ENCODE measurements at places on chromosomes 12 and 14.

- DNase-seq = peak; percentile 38
Measured at GRCh38 chr14:74618078-74618952, 6.3 kb upstream of the LTBP2 start.

GRCh38 chr12:84974155-84974815 is 61.7 kb upstream of the SLC6A15 start:
- no peak for DNase-seq

DNA sequence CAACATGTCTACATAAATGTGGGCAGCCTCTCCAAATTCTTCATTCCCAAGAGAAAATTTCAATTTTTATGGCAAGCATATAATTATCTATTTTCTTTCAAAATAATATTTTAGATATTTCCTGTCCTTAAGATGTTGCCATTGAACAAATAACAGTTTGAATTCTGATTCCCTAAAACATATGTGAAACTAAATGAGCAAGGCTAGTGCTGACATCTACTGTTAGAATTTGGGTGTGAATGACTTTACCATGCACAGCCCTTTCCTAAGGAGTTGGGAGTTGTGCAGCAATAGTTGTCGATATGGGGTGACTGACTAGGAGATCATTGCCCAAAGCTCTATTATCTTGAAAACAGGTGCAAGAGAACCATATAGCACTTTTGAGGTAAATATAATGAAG is 108.2 kb upstream of the SLC38A4 start:
- DNase-seq = no peak

GRCh38 chr14:70902184-70902583 is 5.1 kb upstream of the PCNX1 start:
- DNase-seq = no peak

DNA sequence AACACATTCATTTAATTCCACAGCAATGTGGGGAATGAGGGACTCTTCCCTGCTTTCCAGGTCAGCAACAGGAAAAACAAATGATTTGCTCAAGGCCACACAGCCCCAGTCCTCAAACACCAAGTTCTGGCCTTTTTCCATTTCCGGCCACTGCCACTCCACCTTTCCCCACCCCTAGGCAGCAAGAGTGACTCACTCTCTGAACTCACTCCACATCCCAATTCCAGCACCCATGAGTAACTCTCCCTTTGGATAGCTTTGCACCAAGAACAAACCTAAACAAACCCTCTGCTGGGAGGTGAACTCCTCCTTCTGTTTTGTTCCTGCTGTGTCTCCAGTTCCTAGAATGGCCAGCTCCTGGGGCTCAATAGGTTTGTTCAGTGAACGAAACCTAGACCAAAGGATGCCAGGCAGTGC is 30.4 kb upstream of the PLEKHG6 start:
- DNase-seq = no peak

DNA sequence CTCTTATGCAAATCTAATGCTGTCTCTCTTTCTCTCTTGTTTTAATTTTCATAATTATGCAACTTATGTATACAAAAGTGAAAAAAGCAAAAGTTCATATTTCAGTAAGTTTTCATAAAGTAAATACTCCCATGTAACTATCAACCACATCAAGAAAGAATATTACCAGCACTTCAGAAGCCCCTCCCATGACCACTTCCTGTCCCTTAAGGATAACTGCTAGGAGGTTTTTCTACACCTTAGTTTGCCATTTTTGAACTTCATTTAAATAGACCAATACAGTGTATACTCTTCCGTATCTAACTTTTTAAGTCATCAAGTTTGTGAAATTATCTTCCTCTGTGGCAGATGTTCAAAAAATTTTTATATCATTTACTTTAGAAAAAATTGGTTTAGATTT is 547 bp upstream of the OR4K15 start:
- DNase-seq = no peak

DNA sequence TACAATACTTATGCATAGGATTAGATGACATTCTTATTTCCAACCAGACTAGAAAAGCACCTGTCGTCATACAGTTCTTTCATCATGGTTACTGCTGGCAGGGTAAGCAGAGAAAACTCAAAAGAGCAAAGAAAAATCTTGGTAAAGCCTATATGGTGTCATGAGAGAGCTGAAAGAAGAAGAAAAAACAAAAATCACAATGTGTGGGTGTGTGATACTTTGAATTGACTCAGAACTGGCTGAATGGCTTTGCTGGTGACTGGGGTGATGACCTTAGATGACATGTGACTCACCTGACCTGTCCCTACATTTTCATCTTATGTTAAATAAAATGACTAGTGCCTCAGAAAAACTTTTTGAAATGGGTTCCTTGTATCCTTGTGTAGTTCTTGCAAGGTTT is 278.1 kb upstream of the LMO3 start:
- DNase-seq = no peak

- no peak for DNase-seq
Measured at GRCh38 chr14:63501429-63501828, 41.7 kb downstream of the PPP2R5E start.

DNA sequence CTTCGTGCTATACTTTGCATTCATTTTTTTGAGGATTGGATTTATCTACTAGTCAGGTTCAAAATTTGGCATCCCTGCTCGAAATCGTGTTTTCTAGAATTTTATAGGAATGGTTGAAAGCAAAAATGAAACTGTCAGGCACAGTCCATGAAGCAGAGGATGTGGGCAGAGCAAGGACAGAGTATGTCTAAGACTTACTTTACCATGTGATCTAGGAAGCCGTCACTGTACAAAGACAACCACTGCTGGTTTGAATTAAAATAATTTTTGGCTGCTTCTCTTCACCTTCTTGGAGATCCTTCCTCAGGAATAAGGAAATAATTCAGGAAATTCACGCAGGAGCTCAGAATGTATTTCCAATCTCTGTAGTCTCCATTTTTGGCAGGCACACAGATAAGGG is 31.6 kb upstream of the SGPP1 start:
- DNase-seq = no peak

DNA sequence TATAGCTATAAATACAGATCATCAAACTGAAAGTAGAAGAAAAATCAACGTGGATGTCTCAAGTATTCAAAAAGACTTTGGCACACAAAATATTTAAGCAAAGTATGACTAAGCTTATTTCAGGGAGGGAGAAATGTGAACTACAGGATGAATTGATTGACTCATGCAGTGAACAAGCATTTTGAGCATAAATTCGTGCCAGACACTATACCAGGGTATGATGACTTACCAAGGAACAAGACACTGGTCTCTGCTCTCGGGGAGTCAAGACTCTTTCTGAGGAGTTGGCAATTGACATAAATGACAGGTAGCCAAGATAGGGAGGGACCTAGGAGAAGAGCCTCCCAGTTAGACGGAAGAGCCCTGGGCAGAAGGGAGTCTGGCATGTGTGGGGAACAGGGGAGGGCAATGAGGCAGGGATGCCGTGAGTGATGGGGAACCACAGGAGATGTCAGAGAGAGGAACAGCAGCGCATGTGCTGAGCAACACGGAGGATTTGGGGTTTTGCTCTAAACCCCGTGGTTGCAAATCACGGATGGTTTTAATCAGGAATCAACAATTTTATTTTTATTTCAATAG is 115.2 kb downstream of the TMEM132D start:
- no peak for DNase-seq

DNA sequence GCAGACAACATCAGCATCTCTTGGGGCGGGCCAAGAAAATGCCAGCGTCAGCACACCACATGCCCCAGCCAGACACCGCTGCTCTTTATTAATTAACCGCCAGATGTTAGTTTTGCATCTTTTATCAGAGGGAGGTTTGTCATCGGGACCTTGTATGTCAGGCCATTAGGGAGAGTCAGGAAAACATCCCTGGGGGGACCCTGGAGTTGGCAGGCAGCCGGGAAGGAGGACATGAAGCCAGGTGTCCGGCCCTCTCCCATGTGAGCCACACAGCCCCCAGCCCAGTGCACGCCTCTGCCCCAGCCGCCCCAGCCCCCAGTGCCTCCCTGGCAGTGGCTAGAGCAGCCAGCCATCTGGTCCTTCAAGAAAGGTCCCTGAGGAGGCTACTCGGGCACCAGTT is 56.9 kb upstream of the FAM222A start:
- DNase-seq = no peak

- DNase-seq = no peak
Measured at GRCh38 chr12:93226361-93226760, 151.4 kb upstream of the NUDT4 start.

DNA sequence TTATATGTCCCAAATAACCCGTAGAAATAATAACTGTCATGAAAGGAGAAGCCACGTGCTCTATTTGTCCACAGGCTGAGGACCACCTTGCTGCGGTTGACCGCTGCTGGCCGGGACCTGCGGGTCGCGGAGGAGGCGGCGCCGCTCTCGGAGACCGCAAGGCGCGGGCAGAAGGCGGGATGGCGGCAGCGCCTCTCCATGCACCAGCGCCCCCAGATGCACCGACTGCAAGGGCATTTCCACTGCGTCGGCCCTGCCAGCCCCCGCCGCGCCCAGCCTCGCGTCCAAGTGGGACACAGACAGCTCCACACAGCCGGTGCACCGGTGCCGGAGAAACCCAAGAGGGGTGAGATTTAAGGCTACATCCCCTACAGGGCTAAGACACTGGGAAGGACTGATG is 21.0 kb downstream of the RPGRIP1 start:
- DNase-seq = no peak

GRCh38 chr14:36646664-36647416 is 14.8 kb upstream of the PAX9 start:
- DNase-seq = no peak

- DNase-seq = no peak
Measured at GRCh38 chr12:108807996-108808769, 49.2 kb downstream of the SSH1 start.

GRCh38 chr14:76050797-76051392 is 65.3 kb downstream of the IFT43 start:
- DNase-seq = peak; percentile 64

DNA sequence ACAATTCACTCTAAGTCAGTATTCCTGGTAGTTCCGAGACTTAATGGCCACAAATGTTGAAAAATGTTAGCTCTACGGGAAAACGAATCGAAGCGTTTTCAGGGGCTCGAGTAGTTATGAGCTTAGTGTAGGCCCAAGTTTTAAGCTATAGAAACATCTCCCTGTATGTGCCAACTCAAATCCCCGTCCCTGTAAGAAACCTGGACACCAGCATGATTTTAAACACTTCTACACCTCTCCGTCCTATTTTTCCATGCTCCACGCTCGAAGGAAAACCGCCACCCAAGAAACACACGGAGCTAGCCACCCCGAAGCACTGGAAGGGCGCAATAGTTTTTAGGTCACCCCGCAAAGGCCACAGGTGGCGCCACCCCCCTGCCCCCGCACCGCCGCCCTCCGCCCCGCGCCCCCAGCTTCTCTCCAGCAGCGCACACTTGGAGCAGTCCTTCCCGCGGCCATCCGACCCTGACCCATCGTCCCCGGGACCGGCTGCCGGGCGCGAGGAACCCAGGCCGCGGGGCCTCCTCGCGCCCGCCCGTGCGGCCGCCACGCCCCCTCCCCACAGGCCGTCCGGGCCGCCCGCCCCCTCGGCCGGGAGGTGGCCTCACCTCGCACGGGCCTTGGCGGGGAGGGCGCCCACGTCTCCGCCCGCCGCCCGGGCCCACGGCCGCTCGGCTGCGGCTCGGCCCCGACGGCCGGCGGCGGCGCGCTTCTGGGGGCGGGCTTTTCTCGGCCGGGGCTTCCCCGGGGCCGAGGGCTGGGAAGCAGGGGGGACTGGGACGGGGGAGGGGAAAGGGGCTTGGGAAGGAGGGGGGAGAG is 522 bp downstream of the R3HDM2 start:
- no peak for DNase-seq

GRCh38 chr14:94921456-94921855 is 151.5 kb upstream of the GSC start:
- no peak for DNase-seq

- DNase-seq = no peak
Measured at GRCh38 chr12:124408822-124409517, 114.1 kb downstream of the RFLNA start.

DNA sequence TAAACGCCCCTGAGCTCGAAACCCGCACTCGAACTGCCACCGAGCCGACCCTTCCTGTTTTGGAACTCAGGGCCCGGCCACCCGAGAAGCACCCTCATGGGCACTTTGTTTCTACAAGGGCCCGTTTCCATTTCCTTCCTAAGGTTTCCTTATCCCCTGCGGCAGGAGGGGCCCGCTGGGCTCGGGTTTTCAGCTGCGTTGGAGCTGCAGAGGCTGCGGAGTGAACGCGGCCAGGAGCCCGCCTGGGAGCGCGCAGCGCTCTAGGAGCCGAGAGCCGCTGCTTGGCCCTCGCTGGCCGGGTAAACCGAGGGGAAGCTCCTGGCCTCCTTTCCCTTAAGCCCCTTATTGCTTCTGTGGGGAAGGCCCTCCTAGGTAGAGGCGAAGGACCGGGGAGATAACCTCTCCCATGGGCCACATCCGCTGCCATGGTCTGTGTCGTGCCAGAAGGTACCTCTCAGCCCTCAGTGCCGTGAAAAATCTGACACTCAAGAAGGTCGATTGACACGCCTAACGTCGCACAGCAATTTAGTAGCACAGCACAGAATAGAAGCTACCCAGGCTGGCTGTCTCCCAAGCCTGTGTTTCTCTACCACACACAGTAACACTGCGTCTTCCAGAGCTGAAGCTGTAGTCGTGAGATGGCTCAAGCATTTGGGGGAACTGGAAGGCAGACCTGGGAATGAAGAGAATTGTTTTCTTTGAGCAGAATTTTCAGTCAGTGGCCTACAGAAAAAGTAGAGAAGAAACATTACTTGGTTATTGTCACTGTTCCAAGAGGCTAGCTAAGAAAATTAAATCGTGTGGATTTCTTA is 12.9 kb upstream of the CALM1 start:
- DNase-seq = peak; percentile 23

DNA sequence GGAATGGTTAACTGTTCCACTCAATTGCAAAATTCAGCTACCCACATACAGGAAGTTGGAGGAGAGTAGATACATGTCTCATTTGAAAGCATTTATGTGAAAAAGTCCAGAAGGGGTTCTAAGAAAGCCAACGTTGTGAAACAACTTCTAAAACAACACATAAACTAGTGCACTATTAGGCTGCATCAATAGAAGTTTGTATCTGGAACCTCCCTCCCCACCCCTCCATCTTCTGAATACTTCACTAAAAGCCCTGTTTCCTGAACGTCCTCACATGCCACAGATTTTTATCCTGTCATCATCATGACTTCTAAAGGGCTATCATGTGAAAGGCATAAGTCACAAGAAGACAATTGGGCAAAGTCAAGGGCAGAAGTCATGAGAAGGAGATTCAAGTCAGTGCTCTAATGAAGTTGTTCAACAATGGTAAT is 5.5 kb downstream of the KRT79 start:
- no peak for DNase-seq

GRCh38 chr12:77485961-77486854 is 344.5 kb upstream of the NAV3 start:
- no peak for DNase-seq

GRCh38 chr12:131434208-131435125 is 276.4 kb upstream of the SFSWAP start:
- no peak for DNase-seq

GRCh38 chr14:36222952-36223468 is 46.5 kb upstream of the PTCSC3 start:
- DNase-seq = no peak

DNA sequence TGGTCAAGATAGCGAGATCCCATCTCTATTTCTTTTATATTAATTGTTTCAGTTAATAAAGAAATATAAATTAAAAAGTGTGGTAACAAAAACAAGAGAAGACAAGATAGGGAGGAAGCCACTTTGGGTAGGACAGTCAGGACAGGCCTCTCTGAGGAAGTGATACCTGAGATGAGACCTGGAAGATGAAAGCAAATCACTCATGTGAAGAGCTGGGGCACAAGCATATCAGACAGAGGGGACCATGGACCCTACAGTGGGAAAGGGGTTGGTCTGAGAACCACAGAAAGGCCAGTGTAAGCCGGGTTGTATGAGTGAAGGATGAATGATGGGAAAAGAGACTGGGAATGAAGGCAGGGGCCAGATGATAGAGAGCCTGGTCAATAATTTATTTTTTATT is 1.8 kb upstream of the MED6 start:
- DNase-seq = no peak

Measured in stimulated activated CD4-positive, alpha-beta T cell treated with anti-CD3 and anti-CD28 coated beads, Interleukin-12 subunit alpha, Interleukin-12 subunit beta, amount 100 ng/mL, for 48 hours (primary cell).